ENCODE measurements at places on chromosomes 1 and 21.

- no peak for DNase-seq
Measured at GRCh38 chr1:210232511-210233215, at the start of gene SERTAD4. Gene SERTAD4 (plus strand): TSS chr1:210232796. CDS start chr1:210237961, 5,165 bp downstream.

DNA sequence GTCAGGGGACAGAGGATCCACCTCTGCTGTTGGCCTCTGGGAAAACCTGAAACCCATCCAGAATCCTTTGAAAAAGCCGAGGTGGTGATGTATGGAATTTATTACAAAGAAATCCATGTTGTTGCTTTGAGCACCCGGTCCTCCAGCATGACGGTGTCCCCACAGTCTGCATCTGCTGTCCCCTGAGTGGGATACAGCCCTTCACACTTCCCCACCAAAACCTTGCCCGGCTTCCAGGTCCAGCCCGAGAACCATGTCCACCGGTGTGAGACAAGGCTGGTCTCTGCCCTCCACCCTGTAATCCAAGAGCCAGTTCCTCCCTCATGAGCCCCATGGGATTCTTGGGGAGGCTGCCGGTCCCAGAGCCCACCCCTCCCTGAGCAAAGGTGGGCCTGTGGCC lies 70.5 kb downstream of the STUM start:
- DNase-seq, result no peak

DNA sequence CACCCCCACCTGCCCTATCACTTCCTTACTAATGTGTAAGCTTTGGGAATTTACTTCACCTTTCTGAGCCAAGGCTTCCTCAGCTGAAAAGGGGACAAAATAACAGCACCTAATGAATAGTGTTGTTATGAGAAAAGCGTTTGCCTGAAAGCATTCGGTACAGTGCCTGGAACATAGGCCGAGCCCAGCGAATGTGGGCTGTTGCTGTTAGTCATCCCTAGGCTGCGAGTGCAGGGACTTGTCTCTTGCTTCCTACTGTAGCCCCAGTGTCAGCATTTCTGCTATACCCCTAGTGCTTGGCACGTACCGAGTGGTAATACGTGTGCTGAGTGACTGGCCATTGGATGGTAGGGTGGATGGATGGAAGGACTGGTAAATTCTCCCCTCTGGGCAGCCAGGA lies 16.7 kb upstream of the KPNA6 start:
- DNase-seq, result no peak

DNA sequence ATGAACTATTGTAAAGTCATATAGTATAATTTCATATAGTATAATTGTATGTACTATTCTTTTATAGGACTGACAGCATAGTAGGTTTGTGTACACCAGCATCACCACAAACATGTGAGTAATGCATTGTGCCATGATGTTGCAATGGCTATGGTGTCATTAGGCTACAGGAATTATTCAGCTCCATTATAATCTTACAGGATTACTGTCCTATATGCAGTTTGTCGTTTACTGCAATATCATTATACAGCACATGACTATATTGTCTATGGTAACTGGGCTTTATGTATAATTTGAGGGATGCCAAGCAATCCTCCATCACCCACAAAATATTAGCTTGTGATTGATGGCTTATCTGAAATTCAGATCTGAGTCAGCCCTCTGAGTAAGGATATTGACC lies 54.2 kb upstream of the PBX1 start:
- no peak for DNase-seq

GRCh38 chr1:67192902-67193301 lies 26.6 kb downstream of the IL23R start:
- DNase-seq, result no peak

GRCh38 chr1:202825748-202826147 lies 15.0 kb downstream of the PCAT6 start:
- no peak for DNase-seq

GRCh38 chr1:18419845-18420184 lies 60.9 kb upstream of the KLHDC7A start:
- no peak for DNase-seq

DNA sequence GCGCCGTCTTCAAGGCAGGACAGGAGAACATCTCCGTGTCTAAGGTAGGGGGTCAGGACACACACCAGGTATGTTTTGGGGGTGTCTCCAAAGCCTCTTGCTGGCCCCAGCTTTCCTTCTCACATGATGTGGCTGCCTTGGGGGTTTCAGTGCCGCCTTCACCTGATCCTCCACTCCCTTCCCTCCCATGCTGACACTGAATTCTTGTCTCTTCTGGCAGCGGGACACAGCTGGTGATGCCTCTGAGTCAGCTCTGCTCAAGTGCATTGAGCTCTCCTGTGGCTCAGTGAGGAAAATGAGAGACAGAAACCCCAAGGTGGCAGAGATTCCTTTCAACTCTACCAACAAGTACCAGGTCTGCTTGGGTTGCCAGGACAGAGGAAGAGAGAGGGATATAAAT lies 13.5 kb downstream of the ATP1A2 start:
- DNase-seq, result no peak

DNA sequence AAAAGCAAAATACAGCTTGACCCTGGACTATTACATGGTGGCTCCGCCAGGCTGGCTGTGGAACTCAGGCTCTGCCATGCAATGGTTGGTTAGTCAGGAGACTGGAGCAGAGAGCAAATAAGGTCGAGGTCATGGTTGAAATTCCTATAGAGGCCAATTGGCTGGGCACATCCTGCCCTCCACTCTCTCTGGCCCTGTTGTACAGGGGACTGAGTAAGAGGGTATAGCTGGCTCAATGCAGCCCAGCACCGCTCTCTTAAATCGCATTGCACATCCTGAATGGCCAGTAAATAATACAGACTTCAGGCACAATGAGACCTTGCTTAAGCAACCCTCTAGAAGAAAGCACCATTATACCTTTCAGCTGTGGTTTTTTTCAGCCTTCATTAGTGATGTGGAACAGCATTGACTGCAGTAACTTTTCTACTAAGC lies 59.3 kb upstream of the PPP2R5A start:
- DNase-seq, result no peak

DNA sequence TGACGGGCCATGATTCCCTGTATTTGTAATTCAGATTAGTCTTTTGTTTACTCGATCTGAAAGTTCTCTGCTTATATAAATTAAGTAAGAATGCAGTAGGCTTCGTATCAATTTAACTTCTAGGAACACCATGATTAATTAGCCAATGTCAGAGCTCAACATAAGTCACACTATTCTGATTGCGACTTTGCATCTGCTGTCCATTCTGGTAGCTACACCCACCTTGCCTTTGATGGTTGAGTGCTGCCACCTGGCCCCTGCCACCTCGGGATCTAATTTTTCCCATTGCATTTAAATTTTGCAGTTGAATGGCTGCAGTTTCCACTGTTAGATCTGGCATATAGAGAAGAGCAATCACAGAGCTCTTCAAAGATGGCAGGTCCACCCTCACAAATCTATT lies 140.0 kb downstream of the LTN1 start:
- DNase-seq, result no peak

- no peak for DNase-seq
Measured at GRCh38 chr1:222167111-222167510, 380.8 kb downstream of the HHIPL2 start.

- DNase-seq, result no peak
Measured at GRCh38 chr1:106727171-106727570, 329.3 kb upstream of the PRMT6 start.

GRCh38 chr1:180210008-180210620 lies 19.9 kb upstream of the LHX4 start:
- DNase-seq, result no peak

- DNase-seq, result no peak
Measured at GRCh38 chr1:182389619-182390047, 2.0 kb downstream of the GLUL start.

DNA sequence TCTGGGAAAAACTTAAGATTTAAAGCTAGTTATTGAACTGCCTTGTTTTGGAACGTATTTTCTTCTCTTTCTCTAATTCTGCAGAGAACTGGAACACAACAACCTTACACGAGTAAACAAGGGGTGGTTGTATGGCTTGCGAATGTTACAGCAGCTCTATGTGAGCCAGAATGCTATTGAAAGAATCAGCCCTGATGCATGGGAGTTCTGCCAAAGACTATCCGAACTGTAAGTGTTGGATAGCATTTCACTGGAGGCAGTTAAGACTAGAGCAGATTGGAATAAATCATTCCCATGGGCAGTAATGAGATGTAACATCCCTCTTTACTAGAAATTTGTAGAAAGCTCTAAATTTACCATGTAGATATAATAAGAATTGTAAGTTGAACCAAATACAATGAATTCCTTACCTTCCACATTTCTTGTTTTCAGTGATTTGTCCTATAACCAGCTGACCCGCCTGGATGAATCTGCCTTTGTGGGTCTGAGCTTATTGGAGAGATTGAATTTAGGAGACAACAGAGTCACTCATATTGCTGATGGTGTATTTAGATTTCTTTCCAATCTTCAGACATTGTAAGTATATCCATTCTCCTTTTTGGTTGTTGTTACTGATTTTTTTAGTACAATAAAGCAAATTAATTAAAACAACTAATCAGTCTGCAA lies 22.9 kb downstream of the LRIG2 start:
- no peak for DNase-seq

DNA sequence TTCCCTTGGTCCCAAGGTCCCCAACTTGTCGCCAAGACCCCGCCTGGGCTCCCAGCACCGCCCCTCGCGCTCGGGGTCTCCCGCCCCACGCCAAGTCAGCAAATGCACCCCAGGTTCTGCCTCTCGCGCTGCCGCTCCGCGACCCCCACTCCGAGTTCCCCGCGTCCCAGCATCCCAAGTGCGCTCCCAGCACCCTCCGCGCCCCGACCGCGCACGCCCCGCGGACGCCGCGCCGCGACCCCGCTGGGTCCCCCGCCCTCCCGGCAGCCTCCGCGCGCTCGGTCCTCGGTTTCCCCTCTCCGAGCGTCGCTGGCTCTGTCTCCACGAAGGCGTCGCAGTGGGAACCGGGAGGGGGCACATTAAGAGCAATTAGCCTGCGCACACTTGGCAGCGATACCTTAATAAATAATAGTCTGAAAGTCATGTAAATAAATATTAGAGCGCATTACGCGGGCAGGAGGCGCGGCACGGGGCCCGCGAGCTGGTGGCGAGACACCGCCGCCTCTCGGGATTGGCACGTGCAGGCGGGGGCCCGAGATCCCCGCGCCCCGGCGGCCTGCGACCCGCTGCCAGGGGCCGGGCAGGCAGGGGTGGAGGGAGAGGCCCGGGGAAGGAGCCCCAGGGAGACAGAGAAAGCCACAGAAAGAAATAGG lies 75.9 kb downstream of the VWA5B1 start:
- no peak for DNase-seq

DNA sequence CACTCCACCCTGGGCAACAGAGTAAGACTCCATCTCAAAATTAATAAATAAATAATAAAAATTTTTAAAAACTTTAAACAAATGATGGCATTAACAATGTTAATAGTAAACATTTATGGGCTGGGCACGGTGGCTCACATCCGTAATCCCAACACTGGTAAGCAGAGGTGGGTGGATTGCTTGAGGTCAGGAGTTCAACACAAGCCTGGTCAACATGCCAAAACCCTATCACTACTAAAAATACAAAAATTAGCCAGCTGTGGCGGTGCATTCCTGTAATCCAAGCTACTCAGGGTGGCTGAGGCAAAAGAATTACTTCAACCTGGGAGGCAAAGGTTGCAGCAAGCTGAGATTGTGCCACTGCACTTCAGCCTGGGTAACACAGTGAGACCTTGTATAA lies 9.0 kb upstream of the L1TD1 start:
- DNase-seq, result no peak

GRCh38 chr1:47643306-47644211 lies 205.7 kb downstream of the FOXD2 start:
- no peak for DNase-seq

DNA sequence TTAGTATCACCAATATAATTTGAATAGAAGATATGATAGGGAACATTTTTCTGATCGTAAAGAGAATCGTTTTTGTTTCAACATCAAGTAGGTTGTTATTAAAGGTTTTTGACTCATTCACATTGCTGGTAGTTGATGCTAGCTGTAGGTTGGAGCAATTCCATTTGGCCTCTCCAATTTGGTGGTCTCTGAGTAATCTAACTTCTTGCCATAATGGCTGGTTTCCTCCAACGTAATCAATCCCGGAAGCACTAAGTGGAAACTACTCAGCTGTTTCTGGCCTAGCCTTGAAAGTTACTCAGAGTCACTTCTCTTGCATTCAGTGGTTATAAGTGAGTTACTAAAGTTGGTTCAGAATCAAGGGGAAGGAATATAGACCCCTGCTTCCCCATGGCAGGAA lies 26.0 kb downstream of the RCOR3 start:
- no peak for DNase-seq

GRCh38 chr21:38323721-38324531 lies 67.1 kb downstream of the KCNJ15 start:
- DNase-seq, result no peak

DNA sequence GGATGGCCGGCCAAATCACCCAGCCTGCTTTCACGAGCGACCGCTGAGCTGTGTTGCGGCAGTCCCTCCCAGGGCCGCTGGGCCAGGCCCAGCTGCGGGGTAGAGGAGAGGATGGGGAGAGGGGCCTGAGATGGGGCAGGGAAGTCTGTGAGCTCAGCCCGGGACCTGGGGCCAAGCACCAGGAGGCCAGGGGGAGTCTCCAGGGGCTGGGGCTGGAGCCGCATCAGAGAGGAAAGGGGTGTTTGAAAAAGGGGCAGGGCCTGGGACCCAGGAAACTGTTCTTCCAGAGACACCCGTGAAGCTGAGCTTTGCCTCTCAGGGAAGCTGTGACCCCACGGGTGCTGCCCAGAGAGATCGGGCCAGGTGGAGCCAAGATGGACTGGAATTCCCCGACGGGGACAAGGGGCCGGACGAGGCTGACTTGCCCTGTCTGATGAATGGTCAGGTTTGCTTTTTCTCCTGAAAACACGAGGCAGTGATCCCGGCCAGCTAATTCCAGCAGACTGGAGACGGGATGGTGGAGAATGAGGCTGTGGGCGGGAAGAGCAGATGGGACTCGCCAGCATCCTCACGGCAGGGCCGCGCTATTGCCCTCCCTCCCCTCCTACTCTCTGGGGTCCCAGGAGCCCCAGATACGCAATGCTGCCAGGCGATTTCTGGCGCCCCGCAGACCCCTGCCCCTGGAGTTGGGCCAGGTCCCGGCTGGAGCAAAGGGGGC lies 40.3 kb upstream of the COL18A1 start:
- DNase-seq, result no peak

DNA sequence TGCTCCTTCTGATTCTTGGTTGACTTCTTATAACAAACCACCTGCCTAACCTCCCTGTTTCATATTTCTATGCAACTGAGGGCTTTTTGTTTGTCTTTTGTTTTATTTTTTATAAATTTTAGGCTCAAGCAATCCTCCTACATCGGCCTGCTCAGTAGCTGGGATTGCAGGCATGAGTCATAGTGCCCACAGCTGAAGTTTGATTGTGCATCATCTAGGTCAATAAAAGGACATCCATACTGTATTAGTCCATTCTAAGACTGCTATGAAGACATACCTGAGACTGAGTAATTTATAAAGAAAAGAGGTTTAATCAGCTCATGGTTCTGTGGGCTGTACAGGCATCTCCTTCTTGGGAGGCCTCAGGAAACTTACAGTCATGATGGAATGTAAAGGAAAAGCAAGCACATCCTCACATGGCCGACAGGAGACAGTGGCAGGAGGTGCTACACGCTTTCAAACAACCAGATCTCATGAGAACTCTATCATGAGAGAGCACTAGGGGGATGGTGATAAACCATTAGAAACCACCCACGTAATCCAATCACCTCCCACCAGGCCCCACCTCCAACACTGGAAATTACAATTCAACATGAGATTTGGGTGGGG lies 285.0 kb downstream of the SIPA1L2 start:
- no peak for DNase-seq

GRCh38 chr1:200240656-200241055 lies 169.2 kb downstream of the ZNF281 start:
- no peak for DNase-seq

GRCh38 chr1:3032371-3033039 lies 11.2 kb downstream of the ACTRT2 start:
- DNase-seq, result no peak

Measured in stimulated activated CD4-positive, alpha-beta T cell treated with anti-CD3 and anti-CD28 coated beads, TNF-alpha, amount 100 ng/mL, for 24 hours (primary cell).